ENCODE measurements at places on chromosomes 11 and 22.

DNA sequence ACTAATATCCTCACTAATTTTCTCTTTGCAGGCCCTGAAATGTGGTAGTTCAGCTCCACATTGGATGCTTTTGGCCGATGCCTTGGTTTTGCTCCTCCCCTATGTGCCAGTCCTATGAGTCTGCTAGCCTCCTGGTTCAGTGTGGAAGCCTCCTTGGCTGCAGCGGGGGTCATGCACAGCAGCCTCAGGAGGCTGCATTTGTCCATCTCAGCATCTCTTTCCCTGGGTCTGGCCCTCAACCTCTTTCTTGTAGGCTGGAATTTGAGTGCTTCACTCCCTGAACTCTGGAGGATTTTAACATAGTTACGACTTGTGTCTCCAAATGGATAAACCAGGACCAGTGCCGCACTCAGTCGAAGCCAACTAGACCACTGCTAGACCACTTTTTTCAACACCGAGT lies 34.9 kb downstream of the SCUBE2 start:
- no peak for DNase-seq

- no peak for DNase-seq
Observed at GRCh38 chr11:108414958-108415357, 52.4 kb downstream of the C11orf65 start.

DNA sequence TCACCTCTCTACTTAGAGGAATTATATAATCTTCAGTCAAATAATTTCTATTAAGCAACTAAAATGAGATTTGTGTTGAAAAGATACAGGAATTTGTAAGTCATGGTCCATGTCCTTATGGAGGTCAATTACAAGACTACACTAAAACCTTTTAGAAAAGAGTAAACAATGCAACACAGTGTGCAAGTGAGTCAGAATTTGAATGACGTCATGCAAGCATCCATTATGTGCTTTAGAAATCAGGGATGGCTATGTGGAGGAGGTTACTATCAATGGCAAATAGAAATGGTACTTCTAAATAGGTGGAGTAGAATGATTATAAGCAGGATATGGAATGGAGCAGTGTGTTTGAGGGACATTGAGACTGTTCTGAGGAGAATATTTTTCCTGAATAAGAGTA lies 16.6 kb downstream of the OR10D3 start:
- DNase-seq = no peak

GRCh38 chr11:128361451-128362020 lies 225.8 kb downstream of the ETS1 start:
- DNase-seq = no peak

DNA sequence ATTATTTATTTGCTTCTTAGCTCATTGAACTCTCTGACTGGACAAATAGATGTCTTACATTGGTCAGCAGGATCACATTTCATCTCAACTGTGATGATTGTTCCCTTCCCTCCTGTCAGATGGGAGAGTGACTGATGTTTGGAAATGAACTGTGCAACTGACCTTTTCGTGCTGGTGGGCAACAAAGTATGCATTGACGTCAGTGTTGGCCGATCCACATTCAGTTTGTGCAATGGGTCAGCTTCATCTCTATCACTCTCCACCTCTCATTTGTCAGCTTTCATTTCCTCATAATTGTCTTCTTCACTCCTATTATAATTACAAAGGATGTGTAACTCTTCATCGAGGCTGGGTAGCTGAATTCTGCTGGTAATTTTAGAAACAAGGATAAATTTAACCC lies 71.3 kb downstream of the PPP2R1B start:
- no peak for DNase-seq

DNA sequence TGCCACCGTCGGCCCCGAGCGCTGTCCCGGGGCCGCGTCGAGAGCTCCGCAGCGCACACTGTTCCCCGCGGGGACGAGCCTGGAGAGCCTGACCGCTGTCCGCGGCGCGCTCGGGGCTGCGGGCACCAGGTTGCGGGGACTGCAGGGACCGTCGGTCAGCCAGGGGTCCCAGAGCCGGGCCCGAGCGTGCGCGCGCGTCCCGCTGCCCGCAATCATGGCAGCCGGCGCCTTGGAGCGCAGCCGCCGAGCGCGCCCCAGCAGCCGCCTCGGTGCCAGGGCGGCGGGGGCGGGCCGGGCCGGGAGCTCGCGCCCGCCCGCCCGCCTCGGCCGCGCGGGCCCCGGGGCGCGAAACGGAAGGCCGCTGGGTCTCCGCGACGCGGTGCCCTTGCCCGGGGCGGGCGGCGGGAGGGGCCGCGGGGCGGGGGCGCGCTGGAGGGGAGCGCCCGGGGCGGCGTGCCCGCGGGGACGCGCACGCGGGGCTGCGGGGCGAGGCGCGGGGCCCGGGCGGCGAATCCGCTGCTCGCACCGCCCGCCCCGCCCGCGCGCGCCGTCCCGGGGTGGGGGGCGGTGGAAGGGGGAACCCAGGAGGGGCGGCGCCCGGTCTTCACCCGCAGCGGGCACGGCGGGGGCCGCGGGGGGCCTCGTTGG lies 79.4 kb upstream of the PPARA start:
- peak; percentile 51 for DNase-seq

GRCh38 chr11:68441466-68442230 lies 18.9 kb upstream of the PPP6R3 start:
- DNase-seq = no peak
